ENCODE measurements at places on chromosomes 13 and 19.

DNA sequence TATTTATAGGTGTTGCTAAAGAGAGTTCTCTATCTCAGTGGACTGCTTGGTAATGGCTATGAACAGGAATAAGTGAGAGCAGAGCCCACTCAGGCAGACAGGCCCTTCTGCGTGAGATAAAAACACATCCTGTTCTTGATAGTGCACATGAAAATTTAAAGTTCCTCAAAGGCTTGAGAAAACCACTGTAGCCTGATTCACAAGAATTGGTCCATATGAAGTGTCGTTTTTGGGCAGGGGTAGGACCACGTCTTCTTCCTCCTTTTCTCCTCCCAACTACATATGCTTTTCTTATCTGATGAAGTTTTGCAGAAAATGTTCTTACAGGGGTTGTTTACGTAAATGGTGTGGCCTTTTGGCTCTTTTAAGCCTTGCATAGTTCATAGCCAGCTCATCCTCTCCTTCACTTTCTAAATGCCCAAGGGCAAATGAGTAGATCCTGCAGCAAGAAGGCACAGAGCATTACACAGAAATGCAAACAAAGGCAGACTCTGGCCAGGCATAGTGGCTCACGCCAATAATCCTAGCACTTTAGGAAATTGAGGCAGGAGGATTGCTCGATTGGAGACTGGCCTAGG is 53.8 kb downstream of the RNF6 start:
- no peak for DNase-seq

DNA sequence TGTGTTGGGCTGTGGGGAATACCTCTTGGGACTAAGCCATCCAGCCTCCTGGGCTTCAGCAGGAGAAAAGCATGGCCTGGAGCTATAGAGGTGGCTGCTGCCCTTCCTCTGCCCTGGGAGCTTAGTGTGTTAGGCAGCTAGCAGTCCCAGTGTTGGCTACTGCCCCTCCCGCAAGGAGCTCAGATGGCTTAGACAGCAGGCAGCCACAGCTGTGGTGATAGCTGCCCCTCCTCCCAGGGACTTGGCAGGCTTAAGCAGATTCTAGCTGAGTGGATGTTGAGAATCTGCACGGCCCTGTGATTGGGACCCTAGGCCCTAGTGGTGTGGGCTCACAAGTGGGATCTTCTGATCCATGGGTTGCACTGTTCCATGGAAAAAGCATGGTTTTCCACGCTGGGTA is 264.5 kb downstream of the TDRD3 start:
- no peak for DNase-seq

GRCh38 chr19:51688671-51689571 is 4.2 kb upstream of the SPACA6 start:
- peak; percentile 65 for DNase-seq

- DNase-seq, result no peak
Measured at GRCh38 chr13:37995092-37995491, 125.5 kb upstream of the TRPC4 start.

DNA sequence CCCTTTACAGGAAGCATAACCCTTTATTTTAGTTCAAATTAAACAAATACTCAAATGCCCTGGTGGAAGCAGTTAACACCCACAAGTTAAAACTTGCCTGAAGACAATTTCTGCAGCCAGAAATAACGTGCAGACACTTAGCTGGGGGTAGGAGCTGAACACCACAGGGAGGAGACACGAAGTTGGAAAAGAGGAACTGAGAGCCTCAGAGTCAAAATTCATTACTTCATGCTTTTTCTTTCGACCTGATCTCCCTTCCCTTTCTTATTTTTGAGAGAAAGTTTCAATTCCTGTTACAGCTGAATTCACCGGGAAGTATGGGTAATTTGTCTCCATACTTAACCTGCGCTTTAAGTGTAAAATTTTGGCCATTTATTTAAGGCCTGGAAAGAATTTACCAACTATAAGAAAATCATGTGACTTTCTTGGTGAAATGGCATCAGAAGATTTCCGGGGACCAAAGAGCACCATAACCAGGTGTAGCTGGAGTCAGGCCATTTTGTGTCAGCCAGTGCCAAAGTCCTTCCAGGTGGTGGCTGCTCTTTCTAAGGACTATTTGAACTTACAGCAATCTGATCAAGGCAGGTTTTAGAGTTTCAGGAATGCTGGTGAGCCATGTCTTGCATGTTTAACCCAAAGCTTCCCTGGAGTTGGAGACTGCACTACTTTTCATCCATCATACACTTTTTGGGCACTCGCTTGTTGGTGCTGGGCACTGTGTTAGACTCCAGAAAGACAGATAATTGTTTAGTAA is 46.5 kb upstream of the RCBTB2 start:
- DNase-seq, result peak; percentile 14

GRCh38 chr19:38848299-38849146 is 1.3 kb downstream of the HNRNPL start:
- DNase-seq, result no peak

DNA sequence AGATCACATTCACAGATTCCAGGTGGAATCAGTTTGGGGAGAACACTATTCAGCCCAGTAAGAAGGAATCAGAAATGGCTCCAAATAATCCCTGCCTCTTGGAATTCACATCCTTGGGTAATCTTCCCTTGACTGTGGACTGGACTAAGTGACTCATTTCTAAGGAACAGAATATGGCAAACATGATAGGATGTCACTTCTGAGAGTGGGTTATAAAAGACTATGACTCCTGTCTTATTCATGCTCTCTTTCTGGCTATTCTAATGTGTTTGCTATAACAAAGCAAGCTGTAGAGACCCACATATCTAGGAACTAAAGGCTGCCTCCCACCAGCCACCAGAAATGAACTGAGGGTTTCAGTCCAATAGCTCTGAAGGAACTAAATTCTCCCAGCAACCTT is 37.8 kb downstream of the MBD3L2B start:
- DNase-seq, result no peak

DNA sequence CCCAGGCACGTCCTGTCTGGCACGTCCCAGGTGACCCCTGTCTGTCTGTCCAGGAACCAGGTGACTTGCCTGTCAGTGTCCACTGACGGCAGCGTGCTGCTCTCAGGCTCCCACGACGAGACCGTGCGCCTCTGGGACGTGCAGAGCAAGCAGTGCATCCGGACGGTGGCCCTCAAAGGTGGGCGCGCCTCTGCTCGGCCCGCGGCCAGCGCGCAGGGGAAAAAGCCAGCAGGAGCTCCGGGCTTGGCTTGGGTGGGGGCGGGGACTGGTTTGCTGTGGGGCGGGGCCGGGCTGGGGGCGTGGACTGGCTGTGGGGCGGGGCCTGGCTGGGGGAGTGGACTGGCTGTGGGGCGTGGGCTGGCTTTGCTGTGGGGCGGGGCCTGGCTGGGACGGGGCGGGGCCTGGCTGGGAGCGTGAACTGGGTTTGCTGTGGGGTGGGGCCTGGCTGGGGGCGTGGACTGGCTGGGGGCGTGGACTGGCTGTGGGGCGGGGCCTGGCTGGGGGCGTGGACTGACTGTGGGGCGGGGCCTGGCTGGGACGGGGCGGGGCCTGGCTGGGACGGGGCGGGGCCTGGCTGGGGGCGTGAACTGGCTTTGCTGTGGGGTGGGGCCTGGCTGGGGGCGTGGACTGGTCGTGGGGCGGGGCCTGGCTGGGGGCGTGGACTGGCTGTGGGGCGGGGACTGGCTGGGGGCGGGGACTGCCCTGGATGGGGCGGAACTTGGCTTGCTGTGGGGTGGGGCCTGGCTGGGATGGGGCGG is 7.2 kb downstream of the WDR18 start:
- no peak for DNase-seq

DNA sequence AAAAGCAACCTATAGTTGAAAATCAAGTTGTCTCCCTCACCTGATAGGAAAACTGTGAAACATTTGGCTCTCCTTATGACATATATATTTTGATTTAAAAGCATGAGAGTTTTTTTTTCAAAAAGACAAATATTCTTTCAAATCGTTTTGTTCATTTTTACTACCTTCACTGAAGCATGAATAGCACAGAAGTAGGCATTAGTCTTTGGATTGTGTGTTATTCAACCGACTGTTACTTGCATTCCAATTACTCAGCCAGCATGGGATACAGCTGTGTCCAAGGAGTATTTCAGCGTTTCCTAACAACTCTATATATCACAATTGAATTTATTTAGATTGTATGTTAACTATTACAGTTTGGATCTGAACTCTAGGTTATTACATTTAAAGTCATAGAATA is 135.2 kb downstream of the PCDH9 start:
- DNase-seq, result no peak

GRCh38 chr19:6767357-6768235 is at the start of gene SH2D3A:
Gene SH2D3A (minus strand): TSS chr19:6767435. CDS start chr19:6763748, 3,687 bp downstream.
- no peak for DNase-seq

- no peak for DNase-seq
Measured at GRCh38 chr19:57473646-57474045, 3.7 kb downstream of the ZNF772 start.

DNA sequence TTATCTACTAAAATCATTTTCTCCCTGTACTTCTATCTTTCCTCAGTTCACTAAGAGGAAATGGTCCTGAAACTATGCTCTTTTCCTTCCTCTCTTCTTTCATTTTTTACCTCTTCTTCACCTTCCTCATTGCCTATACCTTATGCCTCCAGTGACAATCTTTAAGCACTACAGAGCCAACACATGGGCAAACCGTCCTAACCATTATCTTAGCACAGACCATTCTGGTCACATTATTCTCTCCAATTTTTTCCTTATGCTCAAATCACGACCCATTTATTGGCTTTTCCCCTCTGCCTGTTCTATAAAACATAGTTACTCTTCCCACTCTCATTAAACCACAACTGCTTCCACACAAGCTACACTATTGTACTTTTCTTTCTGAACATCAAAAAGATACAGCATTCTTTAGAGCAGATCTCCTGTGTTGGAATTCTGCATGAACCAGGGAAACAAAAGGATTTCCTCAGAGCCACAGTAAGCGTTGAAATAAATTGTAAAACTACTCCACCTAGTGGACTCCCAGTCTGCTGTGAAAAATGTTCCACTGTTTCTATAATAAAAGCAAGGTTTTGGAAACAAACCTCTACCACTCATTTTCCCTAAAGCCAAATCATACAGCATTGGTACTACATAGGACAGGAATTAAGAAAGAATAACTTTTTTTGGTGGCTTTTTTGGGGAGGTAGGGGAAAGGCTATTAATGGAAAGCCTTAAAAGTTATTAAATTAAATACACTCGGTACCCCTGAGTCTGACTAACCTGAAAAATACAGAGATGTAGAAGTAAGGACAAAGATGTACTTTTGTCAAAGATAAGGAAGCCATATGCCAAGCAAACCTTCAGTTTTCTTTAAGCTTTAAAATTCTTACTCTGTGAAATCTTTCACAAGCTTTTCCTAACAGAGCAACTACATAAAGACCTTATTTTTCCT is 19.5 kb downstream of the NUFIP1 start:
- peak; percentile 51 for DNase-seq

DNA sequence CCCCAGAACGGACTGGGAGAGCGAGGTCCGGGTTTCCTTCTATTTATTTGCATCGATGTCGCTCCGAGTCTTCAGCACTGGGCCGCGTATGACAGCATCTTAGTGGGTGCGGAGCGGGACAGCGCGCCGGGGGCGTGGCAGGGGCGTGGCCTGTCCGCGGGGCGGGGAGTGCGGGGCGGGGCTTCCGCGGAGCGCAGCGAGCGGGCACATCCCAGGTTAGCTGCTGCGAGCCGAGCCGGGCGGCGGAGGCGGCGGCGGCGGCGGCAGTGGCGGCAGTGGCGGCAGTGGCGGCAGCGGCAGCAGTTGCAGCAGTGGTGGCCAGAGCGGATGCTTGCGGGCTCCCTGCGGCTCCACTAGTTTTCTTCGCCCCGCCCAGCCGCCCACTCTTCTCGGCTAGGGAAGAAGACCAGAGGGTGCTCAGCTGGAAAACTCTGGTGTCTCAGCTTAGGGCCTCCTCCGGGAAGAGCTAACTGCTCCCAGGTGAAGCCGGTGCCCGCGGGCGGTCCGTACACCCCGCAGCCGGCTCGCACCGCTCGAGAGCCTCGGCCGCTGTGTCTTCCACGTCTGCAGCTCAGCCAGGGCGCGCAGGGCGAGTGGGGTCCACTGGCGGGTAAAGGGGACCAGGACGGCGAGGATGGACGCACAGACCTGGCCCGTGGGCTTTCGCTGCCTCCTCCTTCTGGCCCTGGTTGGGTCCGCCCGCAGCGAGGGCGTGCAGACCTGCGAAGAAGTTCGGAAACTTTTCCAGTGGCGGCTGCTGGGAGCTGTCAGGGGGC is at the start of gene GPC5:
GPC5 (plus strand) TSS at position 209 of the 776 bp plus-strand sequence.
- peak; percentile 9 for DNase-seq

DNA sequence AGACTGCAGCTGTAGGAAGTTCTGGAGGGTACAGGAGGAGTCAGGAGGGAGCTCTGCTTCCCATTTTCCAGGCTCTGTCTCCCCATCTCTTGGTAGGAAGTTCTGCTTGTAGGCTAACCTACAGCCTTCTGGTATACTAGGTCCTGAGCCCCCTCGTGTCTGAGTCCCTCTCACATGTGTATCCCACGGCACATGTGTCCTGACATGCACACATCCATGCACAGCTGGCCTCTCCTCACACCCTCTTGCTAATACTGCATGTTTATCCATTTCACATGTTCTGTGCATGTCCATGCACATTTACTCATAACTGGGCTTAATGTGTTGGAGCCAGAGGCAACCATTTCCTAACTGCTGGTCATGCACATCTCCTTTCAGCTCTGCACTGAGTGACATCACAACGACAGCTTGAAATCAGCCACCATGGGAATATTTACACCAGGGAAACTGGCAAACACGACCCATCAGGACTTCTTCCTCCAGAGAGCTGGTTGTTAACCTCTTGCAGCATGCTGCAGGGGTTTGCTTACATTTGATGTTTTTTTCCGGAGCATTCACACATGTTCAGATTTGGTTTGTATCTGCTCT is 3.0 kb downstream of the CD209 start:
- DNase-seq, result no peak

DNA sequence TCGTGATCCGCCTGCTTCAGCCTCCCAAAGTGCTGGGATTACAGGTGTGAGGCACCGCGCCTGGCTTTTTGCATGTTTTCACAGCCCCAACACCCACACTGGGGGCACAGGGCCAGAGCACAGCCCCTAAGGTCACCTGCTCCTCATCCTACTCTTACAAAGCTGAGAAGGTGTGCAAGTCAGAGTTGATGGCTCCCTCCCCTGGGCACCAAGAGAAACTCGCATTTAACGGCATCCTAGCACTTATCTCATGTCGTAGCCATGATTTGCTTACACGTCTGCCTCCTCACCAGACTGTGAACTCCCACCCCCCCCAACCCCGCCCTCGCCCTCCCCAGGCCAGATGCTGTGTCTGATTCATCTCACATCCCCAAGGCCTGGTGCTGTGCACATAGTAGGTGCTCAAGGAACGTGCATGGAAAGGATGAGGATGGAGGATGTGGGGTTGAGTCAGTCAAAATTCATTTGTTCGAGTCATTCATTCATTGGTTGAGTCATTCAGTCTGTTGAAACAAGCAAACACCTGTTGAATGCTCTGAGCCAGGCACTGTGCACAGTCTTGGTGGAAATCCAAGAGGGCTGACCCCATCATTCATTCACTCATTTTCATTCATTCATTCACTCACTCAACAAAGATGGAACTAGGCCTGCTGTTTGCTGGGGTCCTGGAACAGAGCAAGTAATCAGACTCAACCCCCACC is 11.3 kb downstream of the SHANK1 start:
- DNase-seq, result no peak

GRCh38 chr19:56654151-56654550 is 11.2 kb downstream of the SMIM17 start:
- DNase-seq, result no peak

Data from NCI-H1694 treated with DMSO at 0.1 percent for 48 hours (cell line).